Ascending aorta (tissue), 2 donors: ENCODE measurements at places on chromosomes 4 and X.

- no peak for DNase-seq
Measured at GRCh38 chr4:154119317-154119716, 330.4 kb upstream of the SFRP2 start.

DNA sequence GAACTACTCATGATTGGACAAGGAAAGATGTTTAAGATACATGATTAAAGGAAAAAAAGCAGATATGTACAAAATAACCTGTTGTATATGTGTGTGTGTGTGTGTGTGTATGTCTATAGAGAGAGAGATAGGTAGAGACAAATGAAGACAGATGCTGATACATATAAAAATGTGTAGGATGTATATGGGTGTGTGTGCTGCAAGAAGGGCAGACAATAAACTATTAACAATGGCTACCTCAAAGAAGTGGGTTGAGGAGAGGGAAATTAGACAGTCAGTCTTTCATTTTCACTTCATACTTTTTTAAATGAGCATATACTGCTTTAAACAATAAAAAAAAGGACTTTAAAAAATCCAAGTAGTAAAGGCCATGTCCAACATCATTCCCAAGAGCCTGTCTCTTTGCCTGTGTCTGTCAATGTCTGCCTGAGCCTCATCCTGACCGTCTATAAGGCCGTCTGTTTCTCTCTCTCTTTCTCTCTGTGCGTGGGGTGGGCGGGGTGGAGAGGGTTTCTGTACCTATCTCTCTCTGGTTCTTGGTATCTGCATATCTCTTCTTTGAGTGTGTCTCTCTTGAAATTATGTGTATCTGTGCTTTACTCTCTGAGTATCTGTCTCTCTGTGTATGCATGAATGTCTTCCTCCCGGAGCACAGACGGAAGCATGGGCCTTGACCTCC lies 62.8 kb downstream of the LRBA start:
- no peak for DNase-seq

DNA sequence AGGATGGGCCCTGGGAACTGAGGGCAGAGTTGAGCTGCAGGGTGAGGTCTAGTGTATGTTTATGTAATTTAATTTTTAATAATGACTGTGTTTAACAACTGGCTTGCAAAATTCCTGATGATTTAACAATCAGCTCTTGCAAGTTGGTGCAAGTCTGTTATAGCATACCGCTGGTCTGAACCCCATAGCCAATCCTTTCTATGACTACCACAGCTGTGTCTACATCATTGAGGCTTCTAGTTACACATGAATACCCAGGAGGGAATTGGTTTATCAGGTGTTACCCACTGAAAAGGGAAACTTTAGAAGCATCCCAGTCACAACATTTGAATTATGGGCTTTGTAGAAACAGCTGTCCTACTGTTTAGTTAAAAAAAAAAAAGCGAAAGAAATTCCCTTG lies 38.3 kb downstream of the SUPT20HL1 start:
- DNase-seq = no peak

DNA sequence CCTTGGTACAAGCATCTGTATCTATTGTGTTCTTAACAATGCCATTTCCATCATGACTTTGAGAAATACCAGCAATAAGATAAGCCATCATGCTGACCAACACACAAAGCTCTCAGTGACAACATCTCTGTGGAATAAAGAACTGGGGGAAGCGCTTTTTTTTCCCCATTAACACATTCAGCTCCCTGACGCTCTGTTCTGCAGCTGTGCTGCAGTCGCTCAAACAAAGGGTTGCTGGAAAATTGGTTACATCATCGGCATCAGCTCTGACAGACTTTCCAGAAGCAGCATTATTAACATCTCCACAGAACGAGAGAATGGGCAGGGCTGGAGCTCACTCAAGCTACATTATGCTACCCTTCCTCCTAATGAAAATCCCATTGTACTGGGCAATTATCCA lies 39.9 kb downstream of the DCX start:
- no peak for DNase-seq

- no peak for DNase-seq
Measured at GRCh38 chrX:14915596-14915995, 42.4 kb downstream of the MOSPD2 start.
